ENCODE measurements at places on chromosomes 12 and 14. TPM values are rescaled to one million over a fixed set of nuclear protein-coding genes. Genes with fewer than 3 reads are reported as not detected.

The SERPINA10 gene
- not detected for total RNA-seq

The RDH12 gene
- total RNA-seq: not detected

The NTF3 gene
- total RNA-seq: not detected

The SSTR1 gene
- total RNA-seq: not detected

The DBX2 gene
- total RNA-seq: not detected

The KRT74 gene
- total RNA-seq: 0.10 TPM

The MYH7 gene
- not detected for total RNA-seq

The BHLHE41 gene
- total RNA-seq: 0.10 TPM

Data from mononuclear cell (primary cell).